Karpas-422 (cell line): ENCODE measurements at places on chromosomes 4 and X. TPM values are rescaled to one million over a fixed set of nuclear protein-coding genes. Genes with fewer than 3 reads are reported as not detected.
A peak's percentile ranks its signal among the peaks of the same experiment; 100 is the strongest.

DNA sequence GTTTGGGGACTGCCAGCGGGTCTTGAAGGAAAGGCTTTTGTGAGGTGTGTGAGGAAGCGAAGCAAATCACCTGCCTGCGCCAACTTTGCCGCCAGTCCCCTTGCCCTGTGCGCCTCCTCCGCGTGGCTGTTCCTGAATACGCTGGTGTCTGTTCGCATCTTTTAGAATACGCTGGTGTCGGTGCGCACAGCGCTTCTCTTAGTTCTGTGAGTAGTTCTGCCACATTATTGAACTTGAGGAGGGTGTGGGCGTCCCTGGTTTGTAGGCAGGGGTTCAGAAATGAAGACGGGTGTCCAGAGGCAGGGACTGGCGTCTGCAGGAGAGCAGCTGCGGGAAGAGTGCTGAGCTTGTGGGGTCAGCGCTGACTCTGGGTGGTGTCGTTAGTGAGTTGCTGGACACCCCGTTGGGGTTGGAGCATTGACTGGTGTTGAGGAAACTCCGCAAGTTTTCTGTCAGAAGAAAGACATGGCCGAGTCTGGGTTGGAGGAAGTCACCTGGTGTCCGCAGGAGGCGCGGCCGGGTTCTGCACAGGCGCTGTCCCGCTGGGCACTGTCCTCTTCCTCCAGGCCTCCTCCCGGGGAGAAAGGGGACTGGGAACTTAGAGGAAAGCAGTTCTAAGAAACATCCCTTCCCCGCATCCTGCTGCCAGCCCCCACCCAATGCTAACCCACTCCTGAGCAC, 930 bp downstream of the ZNF718 start:
- no peak for DNase-seq

- no peak for DNase-seq
Measured at GRCh38 chr4:111128327-111128726, 505.4 kb upstream of the PITX2 start.

Gene ATOH1
- not detected in 2 replicates for total RNA-seq

Gene CENPC
- 33.6 and 44.5 TPM in 2 replicates for total RNA-seq

Gene SLC34A2
- not detected in 2 replicates for total RNA-seq

- no peak for DNase-seq
Measured at GRCh38 chr4:1851575-1852410, 4.2 kb downstream of the LETM1 start.

DNA sequence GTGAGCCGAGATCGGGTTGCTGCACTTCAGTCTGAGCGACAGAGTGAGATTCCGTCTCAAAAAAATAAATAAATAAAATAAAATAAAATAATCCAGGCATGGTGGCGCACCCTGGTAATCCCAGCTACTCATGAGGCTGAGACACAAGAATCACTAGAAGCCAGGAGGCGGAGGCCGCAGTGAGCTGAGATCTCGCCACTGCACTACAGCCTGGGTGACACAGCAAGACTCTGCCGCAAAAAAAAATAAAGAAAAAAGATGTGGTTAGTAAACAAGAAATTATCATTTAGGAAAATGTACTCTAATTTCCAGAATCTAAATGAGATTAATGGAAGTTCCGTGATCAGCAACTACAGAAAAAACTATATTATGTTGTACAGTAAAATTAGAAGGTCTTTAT, 14.5 kb upstream of the LRBA start:
- DNase-seq = no peak

DNA sequence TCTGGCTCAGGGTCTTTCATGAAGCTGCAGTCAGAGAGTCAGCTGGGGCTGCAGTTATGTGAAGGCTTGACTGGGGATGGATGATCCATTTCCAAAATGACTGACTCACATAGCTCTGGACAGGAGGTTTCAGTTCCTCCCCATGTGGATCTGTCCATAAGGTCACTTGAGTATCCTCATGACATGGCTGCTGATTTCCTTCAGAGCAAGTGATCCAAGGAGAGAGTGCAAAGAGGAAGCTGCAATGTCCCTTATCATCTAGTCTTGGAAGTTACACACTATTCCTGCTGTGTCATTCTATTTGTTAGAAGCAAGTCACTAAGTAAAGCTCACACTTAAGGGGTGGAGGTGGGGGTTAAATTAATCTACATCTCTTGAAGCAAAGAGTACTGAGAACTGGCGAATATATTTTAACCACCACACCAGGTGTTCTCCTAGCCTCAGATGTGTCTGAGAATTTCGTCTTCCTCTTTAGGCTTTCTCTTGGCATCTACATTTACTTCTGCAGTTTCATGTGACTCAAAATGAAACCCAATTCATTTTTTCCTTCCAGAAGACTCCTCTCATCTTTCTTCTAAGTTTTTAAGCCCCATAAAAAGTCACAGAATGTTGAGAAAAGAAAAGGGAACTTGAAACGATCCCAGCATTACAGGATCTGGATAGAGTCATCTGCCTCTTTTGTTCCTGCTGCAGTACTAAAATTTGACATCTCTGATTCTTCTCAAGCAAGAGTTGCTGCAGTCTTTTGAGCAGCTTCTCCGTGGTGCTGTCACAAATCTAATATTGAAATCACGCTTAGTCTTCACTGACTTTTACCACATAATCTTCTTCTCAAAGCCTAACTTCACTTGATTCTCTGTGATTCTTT, 3.8 kb upstream of the GRPR start:
- DNase-seq = peak; percentile 69

DNA sequence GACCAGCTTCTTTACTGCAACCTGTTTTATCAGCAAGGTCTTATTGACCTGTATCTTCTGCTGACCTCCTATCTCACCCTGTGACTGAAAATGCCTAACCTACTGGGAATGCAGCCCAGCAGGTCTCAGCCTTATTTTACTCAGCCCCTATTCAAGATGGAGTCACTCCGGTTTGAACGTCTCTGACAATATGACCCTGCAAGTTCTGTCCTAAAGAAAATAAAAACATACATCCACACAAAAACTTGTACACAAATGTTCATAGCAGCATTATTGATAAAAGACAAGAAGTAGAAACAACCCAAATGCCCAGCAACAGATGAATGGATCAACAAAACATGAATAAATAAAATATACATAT, 59.5 kb upstream of the FAM9C start:
- DNase-seq = no peak

GRCh38 chr4:177339477-177340374, 30.1 kb downstream of the NEIL3 start:
- peak; percentile 62 for DNase-seq

Gene KCNIP4
- not detected in 2 replicates for total RNA-seq

- no peak for DNase-seq
Measured at GRCh38 chr4:25839687-25840086, 23.1 kb downstream of the SEL1L3 start.

DNA sequence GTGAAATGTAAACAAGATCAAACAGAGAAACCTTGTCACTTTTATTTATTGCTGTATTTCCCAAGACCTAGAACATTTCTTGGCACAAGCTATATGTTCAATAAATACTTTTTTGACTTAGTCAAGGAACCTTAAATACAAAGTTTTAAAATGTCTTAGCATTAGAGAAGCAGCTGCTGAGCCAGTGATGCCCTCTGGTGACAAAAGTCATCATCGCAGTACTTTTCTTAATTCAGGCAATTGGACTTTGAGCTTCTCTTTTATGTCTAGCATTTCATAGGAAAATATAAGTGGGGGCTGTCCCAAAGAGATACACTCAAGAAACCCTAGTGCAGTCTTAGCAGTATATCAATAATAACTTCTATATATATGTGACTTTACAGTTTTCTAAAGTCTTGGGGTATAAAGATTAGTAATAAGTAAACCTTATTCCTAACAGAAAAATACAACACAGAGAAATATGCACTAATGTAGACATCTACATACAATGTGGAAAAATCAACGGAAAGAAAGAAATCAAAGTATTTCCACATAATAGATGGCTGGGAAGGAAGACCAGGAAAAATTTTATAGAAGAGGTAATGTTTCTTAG, 118.4 kb downstream of the DTHD1 start:
- DNase-seq = peak; percentile 60
